SK-N-SH treated with all-trans-retinoic acid at 6 μM for 48 hours (cell line): ENCODE measurements at places on chromosomes 6 and 20.

DNA sequence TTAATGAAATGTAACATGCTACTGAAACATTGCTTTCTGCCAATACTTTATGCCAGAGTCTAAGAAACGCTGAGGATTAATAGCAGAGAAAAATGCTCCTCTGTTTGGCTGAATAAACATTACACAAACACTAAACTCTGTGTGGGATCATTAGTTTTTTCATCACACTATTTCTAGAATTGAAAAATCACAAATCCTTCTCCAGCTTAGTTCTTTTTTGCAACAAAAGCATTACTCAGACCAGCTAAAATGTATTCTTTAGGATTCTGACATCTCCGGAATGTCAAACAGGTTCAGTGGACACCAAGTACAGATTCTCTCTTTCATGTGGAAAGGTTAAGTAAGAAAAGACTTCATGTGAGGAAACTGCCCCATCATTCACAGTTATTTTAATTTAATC, 226.9 kb downstream of the SIM1 start:
- no peak for ATAC-seq

DNA sequence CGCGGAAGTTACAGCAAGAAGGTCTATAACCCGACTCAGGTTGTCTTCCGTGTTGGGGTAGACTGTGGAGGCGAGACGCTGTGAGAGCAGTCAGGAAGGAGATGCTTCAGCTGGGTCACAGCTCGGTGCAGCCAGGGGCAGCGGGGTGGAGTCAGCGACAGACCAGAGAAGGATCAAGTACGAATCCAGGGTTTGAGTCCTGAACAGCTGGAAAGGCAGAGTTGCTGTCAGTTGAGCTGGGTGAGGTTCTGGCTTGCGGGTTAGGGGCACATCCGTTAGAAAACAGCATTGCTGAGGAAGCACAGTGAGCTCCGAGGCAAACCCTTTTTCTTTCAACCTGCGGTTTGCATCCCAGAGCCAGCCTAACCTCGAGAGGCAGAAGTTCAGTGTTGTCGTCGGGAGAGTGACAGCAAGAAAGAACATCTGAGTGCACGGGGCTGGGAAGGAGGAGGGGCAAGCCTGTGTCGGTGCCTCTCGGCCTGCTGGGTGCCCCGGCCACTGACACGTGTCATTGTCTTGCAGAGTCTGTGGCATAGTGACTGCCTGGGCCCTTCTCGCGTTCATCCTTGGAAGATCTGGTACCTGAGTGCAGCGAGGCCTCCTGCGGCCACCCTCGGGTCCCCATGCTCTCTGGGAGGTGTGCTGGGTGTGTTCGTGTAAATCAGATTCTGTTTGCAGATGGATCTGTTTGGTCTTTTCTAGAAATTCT, 20.0 kb downstream of the PNLDC1 start:
- no peak for ATAC-seq

GRCh38 chr6:129440691-129441090, 269.3 kb downstream of the ARHGAP18 start:
- ATAC-seq = peak; percentile 98

GRCh38 chr6:116352515-116353471, 18.0 kb upstream of the DSE start:
- ATAC-seq = no peak

- no peak for ATAC-seq
These were observed 15.7 kb upstream of the NHSL1 start for GRCh38 chr6:138514860-138515540.

DNA sequence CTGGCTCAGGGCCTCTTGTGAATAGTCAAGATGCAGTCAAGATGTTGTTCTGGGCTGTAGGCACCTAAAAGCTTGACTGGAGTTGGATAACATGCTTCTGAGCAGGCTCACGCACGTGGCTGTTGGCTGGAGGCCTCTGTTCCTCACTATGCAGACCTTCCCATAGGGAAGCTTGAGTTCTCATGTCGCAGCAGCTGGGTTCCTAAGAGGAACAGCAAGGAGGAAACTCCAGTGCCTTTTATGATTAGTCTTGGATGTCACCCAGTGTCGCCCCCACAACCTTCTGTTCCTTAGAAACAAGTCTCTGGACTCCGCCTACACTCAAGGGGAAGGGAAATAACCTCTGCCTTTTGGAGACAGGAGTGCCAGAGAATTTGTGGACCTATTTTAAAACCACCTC, 210.7 kb downstream of the BCAS1 start:
- ATAC-seq = no peak

DNA sequence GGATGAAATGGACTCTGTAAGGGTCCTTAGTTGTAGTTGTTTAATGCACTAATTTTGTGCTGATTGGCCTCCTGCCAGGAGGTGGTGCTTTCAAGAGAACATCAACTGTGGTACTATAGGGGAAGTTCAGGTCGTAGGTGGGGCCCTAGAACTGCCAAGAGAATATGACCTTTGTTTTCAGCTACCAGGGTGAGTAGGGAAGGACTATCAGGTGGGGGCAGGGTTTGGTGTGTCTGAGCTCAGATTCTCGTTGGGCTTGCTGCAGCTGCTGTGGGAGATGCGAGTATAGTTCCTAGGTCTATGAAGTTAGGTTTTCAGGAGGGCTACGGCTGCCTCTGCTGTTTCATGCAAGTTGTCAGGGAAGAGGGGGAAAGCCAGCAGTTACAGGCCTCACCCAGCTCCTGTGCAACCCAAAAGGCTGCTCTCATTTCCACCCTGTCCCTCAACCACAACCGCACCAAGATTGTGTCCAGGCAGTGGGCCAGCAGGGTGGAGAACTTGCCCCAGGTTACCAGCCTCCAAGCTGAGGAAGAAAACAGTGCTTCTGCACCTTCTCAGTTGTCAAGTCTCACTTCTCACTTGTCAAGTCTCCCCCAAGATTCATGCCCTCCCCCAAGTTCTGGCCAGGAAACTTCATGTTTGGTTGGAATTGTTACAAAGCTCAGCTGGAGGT, 626.5 kb upstream of the MAP3K7 start:
- no peak for ATAC-seq

DNA sequence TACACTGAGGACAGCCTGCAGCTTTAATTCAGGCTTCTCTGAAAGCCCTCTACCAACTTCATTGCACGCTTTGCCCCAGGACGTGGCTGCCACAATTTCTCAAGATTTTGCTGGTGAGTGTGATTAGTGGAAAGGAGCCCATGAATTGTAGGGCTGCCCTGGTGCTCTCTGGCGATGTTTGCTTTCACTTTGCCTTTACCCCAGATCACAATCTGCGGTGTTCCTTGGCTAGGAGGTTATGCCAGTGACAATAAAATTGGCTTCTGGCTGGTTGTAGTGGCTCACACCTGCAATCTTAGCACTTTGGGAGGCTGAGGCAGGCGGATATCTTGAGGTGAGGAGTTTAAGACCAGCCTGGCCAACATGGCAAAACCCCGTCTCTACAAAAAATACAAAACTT, 139.3 kb downstream of the FOXC1 start:
- no peak for ATAC-seq

- ATAC-seq = peak; percentile 19; the same call in 1 of the 3 replicates
These were observed 79.2 kb upstream of the CD93 start for GRCh38 chr20:23165307-23165750.

GRCh38 chr6:12010635-12011275, 1.4 kb upstream of the HIVEP1 start:
- peak; percentile 38 for ATAC-seq

DNA sequence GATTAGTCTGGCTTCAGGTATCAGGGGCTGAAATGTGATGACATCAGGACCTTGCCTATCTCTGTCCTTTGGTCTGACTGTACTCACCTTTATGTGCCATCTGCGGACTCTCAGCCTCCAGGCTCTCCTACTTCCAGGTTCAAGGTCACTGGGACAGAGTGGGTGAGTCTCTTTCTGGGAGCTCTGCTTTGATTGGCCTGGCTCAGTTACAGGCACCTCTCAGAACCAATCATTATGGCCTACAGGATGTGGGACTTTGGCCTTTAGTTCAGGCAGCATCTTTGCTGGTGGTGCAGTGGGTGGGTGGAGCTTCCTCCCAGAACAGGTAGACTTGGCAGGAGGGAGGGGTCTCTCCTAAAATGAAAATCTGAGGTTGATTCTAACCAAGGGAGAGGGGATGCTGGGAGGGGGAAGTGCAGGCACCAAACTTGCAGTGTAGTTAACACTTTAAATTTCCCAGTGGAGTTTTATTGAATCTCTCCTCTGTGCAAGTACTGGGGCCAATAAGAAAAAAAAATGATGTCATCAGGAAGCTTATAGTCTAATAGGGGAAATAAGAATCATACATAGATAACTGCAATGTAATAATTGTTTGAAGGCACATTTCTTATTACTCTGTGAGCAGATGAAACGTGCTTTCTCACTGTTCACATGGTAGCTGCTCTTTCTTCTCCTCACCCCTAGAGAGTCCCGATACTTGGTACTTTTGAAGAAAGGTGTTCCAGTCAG, 53.4 kb downstream of the SLC24A3 start:
- no peak for ATAC-seq

- no peak for ATAC-seq
These were observed 69.5 kb downstream of the TINAG start for GRCh38 chr6:54377776-54378175.

DNA sequence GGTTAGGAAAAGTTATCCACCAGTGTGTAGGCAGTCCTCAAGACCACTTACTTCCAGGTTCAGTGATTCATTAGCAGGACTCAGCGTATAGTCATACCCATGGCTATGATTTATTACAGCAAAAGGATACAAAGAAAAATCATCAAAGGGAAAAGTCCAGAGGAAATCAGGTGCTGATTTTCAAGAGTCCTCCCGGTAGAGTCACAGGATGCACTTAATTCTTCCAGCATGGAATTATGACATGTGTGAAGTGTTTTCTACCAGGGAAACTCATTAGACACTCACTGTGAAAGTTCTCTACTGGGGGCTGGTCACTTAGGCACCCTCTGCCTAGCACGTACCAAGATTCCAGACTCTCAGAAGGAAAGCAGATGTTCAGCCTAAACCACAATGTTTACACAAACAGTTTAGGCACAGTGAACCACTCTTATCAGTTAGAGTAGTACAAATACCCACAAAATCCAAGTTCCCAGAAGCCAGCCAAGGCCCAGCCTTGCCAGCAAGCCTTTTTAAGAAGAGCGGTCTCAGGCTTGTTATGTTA, 10.2 kb downstream of the WFDC3 start:
- ATAC-seq = peak; percentile 54

DNA sequence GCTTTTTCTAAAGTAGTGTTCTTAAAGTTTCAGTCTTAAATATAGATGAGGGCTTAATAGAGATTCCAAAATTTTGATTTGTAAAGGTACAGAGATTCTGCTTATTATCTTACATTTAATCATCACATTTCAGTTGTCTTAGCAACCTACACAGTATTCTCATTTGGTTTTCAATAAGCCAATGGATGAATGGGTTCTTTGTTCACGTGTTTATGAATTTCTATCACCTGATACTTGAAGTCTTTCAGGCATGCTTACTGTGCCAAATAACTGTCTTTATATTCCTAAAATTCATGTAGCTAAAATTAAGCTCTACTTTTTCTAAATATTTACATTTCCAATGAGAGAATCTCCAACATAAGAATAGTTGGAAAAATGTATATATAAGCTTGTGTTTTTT, 152.7 kb downstream of the EYA4 start:
- no peak for ATAC-seq

DNA sequence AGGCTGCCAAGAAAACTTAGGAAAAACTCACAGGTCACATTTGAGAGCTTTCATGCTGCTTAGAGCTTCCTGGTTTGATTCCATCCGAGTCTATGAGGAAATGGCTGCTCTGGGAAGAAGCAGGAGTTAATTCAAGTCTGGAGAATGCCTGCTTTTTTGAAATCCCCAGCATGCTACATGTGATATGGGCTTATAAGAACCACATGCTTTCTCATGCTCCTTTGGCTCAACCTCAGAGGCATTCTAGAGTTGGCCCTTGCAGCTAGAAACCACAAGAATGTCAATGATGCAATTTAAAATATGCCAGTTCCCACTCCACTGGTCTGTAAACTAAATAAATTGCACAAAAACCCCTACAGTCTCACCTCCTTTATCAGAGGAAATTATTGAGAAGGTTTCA, 142.9 kb upstream of the OLIG3 start:
- ATAC-seq = peak; percentile 58

DNA sequence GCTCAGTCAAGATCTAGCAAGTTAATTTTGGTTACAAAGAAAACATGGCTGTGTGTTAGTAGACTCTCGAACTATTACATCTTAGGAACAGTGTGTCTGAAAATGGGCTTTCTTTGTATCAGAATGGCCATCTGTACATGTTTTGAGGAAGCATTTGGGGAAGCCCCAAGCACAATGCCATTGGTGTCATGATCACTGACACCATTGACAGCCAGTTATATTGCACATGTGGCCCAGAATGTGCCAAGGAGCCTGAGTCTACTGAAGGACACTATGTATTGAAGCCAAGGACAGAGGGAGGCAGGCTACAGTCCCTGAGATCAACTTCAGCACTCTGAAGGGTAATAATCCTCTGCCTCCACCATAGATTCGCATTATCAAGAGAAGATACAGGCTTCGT, 12.6 kb upstream of the FAM50B start:
- no peak for ATAC-seq

- ATAC-seq = no peak
These were observed 122.6 kb downstream of the OPRM1 start for GRCh38 chr6:154161689-154162088.

DNA sequence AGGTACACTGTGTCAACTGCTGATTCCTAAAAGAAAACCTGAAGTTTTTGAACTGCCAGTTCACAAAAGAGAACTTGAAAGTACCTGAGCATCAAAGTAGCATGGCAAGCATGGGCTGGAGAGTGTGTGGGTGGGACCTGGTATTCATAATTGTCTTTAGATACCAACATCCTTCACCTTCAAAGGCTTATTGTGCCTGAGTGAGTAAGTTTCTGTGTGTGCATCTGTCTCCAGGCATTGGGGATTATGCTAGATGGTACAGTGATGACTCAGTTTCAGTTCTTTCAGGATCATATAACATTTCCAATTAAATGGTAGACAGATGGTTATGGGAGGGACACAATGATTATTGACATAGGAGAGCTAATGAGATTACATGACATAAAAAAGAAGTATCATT, 238.5 kb downstream of the ZFAND3 start:
- ATAC-seq = peak; percentile 86

GRCh38 chr6:8483650-8484049, 48.3 kb upstream of the SLC35B3 start:
- ATAC-seq = no peak

- ATAC-seq = peak; percentile 55; the same call in 2 of the 3 replicates
These were observed 59.5 kb downstream of the NINL start for GRCh38 chr20:25525867-25526266.

DNA sequence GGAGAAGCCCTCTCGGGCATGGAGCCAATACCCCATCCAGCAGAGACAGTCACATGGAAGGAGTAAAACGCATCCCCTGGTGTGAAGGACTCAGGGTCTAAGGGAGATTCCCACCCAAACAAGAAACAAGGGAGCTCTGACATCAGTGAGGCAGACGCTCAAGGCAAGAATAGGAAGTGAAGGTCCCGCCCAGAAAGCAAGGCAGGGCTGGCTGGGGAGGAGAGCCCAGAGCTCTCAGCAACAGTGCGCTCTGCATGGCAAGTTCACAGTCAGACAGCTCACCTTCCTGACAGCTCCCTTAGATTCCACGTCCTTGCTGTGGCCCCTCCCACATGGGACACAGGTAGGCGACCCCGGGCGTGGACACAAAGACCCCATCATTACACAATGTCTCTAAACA, 85.6 kb downstream of the TTLL2 start:
- ATAC-seq = no peak

GRCh38 chr6:135116571-135116970, 61.9 kb upstream of the HBS1L start:
- no peak for ATAC-seq

- no peak for ATAC-seq
These were observed 23.1 kb downstream of the OSTM1 start for GRCh38 chr6:108051481-108051880.

- no peak for ATAC-seq
These were observed 20.7 kb downstream of the FILIP1 start for GRCh38 chr6:75472885-75473284.

- no peak for ATAC-seq
These were observed 766.8 kb upstream of the MAN1A1 start for GRCh38 chr6:120116343-120116742.

- no peak for ATAC-seq
These were observed 9.1 kb upstream of the INSM1 start for GRCh38 chr20:20358801-20359200.
